Sciatic nerve (tissue), 2 donors: ENCODE measurements at places on chromosomes 5 and 9. TPM values are rescaled to one million over a fixed set of nuclear protein-coding genes. Genes with fewer than 3 reads are reported as not detected.

DNA sequence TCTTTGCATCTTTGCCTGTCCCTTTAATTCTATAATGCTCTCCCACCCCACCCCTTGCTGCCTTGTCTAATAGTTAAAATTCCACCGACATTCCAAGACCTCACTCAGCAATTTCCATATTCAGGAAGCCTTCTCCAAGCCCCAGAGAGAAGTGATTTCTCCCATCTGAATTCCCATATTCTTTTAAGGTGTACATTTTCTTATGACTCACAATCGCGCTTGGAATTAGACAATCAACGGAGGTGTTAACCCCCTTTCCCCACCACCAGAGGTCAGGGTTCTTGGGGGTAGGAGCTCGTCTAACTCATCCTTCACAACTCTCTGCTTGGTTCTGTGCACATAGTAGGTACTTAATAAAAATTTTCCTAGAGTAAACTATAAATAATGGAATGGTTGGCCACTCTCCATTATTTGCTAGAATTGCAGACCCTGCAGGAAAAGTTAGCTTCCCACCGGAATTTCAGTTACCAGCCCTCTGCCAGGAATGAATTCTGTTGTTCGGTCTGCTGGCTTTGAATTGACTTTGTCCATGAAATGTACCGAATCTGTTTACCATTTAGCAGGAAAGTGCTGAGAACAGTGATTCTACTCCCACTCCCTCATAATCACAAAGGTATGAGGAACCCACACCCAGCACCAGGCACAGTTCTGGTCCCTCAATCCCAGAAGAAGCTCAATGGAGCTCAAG lies 5.0 kb downstream of the KCNIP1 start:
- DNase-seq = no peak

GRCh38 chr5:154753792-154754191 lies 1.4 kb upstream of the LARP1 start:
- peak; percentile 84 for DNase-seq

Gene OR13J1
- total RNA-seq = not detected

- no peak for DNase-seq
Measured at GRCh38 chr9:93585695-93586094, 9.3 kb downstream of the PHF2 start.

DNA sequence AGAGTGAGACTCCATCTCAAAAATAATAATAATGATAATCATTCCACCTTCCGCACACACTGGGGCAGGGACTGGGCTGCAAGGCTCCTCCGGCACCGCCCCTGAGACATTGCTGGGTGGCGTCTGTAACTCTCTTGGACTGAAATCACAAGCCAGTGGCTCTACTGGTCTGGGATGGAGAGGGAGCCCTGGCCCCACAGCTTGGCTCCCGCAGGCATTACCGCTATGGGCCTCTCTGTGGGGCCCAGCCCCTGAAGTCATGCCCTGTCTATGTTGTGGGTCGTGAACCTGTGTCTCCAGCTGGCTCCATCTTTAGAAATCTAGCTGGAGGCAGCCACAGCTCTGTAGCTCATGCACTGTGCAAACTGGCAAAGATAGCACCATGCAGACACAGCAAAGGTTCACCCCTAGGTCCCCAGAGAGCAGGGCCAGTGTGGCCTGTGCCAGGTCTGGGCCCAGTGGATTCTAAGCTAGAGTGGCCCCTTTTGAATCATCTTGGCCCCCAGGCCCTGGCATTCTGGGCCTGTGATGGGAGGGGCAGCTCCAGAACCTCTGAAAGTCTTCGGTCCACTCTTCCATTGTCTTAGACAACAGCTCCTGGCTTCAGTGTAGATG lies 36.1 kb upstream of the COL5A1 start:
- DNase-seq = no peak

DNA sequence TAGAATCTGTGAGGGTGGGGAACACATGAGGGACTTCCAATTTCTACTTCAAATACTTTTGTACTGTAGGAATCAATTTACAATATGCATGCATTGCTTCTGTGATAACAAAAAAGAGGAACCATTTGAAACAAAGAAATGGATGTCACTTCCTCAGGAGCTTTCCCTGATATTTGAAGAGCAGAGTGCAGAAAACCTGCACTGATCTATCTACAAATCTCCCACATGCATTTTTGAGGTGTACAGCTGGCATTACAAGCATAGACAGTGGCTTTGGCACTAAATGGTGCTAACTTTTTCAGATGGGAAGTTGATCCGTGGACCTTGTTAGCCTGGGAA lies 27.7 kb downstream of the YIPF5 start:
- no peak for DNase-seq

DNA sequence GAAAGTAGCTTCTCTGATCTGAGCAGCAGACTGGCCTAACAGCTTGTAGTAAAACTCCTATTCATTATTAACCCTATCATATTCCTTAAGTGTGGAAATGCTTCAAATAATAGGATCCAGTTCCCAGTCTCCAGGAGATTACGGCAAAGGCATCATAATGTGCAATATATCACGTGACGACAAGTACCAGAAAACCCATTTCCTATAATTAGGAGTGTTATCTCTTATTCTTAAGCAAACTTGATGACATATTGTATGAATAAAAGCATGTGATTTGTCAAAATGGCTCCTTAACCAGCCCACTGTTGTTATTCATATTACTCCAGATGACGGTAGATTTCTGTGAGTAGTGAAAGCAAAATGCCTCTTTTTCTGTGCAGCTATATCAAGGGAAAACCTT lies 2.9 kb downstream of the SV2C start:
- DNase-seq = no peak

DNA sequence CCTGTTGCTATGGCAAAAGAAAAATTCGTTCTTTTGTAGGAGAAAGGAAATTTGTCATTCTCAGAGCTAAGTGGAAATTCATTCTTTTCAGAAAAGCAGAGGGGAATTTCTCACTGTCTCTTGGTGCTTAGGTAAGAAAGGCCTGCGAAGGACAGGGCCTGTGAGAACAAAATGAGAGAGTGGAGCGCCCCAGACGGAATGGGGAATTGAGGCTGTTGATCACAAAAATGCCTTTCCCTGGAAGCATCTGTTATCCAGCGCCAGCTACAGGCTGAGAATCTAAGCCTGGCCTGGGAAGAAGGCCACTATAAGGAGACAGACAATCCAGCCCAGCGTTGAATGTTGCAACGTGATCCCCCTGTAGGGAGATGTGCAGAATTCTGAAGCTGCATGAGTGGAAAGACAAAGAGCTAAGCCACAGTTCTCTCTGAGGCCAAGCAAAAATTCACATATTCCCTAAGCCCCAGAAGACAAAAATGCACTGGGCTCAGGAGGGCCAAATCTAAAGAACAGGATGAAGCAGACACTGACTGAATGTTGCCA lies 44.8 kb upstream of the CLK4 start:
- no peak for DNase-seq

DNA sequence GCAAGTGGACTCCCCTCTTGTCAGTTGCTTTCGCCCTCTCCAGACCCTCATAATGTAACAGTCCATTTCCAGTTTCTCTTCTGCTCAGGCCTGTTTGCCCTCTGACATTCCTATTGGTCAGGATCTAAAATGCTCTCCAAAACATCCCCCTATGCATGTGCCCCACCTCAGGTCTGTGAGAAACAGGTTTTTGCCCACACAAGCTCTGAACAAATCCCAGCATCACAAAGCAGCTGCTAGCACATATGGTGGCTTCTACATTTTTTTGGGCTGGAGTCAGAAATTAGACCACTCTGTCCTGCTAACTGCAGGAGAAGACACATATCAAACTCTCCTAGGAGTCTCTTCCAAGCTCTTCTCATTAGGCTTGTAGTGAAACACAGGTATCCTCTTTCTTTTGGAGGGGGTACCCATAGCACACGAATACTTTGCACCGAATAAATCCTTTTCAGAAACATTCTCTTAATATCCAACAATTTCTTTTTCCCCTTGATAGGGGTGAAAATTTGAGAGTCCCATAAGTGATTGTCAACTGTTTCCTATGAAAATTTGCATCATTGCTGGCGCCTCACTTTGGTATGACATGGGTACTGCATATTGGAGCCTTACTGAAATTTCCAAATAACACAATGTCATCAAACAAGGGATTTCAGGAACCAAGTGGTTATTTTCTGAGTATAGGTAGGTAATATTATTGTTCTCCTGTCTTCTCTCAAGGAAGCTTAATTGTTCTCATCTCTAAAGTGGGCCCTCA lies 19.3 kb upstream of the HSPA9 start:
- DNase-seq = no peak
